ENCODE measurements at places on chromosomes 11 and 22.
A peak's percentile ranks its signal among the peaks of the same experiment; 100 is the strongest.

DNA sequence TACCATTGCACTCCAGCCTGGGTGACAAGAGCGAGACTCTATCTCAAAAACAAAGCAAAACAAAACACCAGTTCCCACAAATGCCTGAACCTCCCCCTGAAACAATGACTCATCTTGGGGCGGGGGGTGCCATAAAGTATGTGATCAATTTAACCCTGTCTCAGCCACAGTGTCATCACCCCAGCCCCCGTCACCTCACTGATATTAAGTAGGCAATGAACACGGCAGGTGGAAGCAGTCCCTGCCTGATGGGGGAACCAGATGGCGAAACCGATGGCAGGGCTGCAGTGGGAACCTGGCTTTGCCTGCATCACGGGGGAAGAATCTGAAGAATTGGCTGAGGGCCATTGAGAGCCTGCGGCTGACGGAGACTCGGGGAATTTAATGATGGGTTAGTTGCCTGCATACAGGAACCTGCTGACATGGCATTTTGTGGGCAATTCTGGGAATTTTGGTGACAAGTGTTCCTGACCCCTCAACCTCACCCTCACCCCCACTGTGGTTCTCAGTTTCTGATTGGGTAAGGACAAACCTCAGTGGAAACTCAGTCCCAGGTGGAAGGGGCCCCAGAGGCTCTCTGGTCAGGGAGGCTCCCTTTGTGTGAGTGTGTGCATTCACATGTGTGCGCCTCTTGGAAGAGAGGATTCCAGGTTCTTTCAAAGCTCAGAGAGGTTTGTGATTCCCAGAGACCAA, 39.1 kb upstream of the SHISAL1 start:
- DNase-seq = peak; percentile 9

GRCh38 chr11:120442031-120442430, 69.5 kb upstream of the GRIK4 start:
- DNase-seq = no peak

DNA sequence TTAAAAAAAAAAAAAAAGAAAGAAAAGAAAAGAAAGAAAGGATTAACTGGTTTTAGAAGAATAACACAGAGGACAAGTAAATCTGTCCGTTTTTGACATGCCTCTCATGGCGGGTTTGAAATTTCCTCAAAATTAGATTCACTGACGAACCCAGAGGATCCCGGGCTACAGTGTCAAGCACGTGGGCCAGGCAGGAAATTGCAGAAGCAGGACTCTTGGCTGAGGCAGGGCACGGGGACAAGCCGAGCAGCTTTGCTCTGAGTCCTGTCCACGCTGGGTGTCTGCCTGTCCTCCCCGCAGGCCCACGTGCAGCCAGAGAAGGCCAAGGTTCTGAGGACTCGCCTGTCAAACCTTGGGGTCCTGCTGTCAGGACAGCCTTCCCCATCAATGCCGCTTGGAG, 24.7 kb downstream of the GAL start:
- no peak for DNase-seq

GRCh38 chr22:43013355-43014315, 1.3 kb downstream of the PACSIN2 start:
- DNase-seq = no peak

GRCh38 chr11:1121331-1121812, 36.4 kb upstream of the MUC5AC start:
- no peak for DNase-seq

DNA sequence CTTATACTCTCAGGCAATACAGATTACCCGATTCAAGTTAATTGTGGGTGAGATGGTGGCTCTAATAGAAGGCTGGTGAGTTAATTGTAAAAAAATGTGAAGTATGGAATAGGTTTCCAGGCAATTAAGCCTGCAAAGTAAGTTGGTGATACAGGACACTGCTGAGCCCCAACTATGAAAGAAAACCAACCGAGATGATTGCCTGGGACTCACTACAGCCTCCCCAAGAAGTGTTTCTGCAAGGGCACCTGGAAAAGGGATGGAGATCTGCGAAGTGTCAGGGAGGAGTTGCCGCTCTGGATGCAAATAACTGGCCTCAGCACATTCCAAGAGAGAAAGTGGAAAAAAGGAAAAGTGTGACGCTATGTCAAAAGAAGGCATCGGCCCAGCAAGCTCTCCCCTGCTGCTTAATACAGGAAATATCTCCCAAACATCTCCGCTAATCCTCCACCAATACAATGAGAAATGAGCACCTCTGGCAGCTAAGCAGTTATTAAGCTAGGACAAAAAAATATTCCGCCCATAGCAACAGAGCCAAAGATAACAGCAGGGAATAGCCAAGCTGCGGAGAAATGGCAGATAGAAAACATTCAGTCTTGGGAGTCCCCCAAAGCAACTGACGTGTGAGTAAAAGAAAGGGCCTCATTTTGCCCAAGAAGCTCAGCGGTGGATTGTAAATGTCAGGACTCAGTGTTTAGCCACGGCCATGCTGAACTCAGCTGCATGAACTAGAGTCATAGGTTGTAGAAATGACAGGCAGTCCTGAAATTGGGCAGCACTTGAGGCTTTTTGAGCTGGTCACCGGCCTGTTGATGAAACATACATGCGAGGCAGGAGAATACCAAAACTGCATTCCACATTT, 133.7 kb downstream of the SNX19 start:
- no peak for DNase-seq

- no peak for DNase-seq
Observed at GRCh38 chr11:113462830-113463229, 12.4 kb downstream of the DRD2 start.

DNA sequence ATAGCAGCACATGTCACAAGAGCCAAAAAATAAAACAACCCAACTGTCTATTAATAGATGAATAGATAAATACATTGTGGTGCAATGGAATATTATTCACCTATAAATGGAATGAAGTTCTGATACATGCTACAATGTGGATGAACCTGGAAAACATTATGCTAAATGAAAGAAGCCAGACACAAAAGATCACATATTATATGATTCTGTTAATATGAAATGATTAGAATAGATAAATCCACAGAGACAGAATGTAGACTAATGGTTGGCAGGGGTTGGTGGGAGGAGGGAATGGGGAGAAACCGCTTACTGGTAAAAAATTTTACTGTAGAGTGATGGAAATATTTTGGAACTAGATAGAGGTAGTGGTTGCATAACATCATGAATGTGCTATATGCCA, 32.9 kb upstream of the RRM1 start:
- no peak for DNase-seq

DNA sequence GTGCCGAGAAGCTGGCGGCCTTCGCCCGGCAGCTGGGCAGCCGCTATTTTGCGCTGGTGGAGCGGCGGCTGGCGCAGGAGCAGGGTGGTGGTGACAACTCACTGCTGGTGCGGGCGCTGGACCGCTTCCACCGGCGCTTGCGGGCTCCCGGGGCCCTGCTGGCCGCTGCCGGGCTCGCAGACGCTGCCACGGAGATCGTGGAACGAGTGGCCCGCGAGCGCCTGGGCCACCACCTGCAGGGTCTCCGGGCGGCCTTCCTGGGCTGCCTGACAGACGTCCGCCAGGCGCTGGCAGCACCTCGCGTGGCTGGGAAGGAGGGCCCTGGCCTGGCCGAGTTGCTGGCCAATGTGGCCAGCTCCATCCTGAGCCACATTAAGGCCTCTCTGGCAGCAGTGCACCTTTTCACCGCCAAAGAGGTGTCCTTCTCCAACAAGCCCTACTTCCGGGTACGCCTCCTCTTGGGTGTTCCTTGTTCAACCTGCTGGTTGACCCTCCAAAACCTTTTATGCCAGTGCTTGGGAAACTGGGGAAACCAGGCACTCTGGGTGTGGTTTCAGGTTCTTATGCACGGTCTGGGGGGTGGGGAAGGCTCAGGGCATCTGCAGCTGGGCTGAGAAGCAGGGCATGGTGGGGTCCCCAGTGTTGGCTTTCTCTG, 3.1 kb upstream of the TM7SF2 start:
- no peak for DNase-seq

DNA sequence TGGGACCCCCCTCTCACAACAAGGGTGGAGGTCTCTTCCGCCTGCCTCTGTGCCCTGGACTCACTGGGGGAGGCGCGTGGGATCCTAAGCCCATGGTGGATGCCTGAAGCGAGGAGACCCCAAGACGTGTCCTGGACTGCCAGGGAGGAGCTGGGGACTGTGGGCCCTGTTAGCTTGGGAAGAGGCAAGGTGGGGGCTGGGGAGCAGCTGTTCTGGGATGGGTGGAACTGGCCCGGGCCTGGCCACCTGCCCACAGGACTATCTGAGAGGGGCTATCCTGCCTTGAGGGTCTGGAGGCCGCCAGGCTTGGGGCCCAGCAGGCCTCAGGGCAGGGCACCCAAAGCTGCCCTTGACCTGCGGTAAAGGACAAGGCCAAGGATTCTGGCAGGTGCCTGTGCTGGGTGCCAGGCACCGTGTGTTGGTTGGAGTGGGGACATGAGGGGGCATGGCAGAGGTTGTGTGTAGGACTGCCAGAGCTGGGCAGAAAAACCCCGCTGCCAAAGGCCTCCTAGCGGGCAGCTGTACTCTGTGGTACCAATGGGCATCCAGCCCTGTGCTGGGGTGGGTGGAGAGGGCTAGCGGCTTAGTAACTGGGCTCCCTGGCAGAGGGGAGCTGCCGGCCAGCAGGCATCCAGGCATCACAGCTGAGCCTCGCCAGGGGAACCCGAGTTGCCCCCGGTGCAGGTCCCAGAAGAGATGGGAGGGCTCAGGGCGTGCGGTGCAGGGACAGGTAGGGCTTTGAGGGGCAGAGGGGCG, 670 bp downstream of the LSP1 start:
- DNase-seq = no peak

- peak; percentile 58 for DNase-seq
Observed at GRCh38 chr11:123577081-123577598, 77.3 kb downstream of the SCN3B start.

- DNase-seq = no peak
Observed at GRCh38 chr11:44324222-44324621, 14.3 kb upstream of the ALX4 start.

DNA sequence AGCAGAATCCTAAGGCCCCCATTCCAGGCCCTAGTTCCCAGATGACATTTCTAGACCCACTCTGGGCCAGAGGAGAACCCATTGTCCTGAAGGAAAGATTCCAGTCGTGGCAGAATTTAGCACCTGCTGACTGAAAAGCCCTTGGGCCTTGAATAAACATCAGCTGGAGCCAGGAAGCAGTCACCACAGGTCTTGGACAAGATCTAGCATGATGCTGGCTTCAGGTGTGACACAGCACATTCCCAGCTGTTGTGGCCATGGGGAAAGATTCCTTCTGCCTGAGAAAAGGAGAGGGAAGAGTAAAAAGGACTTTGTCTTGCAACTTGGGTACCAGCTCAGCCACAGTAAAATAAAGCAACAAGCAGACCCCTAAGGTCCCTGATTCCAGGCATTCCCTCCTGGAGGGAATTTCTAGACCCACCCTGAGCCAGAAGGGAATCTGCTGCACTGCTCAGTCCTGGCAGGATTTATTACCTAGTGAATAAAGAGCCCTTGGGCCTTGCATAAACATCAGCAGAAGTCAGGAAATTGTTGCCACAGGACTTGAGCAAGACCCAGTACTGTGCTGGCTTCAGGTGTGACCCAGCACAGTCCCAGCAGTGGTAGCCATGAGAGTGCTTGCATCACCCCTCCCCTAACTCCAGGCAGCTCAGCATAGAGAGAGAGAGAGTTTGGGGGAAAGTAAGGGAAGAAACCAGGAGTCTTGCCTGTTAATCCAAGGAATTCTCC, 42.5 kb upstream of the PAMR1 start:
- no peak for DNase-seq

DNA sequence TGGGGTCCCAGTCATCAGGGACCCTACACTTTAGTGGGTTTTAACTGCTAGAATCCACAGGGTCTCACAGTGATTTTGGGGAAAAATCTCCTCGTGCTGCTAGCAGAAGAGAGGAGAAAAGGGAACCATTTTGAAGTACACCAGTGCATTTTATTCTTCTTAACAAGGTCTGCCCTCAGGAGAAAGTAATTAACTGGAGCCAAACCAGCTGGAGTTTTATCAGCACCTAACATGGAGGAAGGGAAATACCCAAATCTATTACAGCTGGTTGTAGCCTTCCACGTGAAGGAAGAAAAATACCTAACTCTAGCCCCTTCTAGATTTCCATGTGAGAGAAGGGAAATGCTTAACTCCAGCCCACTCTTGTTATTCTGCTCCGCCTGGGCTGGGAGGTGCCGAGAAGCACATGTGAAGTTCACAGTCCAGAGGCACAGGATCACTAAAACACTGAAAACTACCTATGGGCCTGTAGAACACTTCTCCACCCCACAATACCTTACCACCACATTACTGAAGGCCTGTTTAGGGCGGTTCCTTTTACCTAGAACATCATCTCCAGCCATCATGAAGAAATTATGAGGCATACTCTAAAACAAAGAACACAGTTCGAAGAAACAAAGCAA, 31.3 kb upstream of the TEAD1 start:
- no peak for DNase-seq

DNA sequence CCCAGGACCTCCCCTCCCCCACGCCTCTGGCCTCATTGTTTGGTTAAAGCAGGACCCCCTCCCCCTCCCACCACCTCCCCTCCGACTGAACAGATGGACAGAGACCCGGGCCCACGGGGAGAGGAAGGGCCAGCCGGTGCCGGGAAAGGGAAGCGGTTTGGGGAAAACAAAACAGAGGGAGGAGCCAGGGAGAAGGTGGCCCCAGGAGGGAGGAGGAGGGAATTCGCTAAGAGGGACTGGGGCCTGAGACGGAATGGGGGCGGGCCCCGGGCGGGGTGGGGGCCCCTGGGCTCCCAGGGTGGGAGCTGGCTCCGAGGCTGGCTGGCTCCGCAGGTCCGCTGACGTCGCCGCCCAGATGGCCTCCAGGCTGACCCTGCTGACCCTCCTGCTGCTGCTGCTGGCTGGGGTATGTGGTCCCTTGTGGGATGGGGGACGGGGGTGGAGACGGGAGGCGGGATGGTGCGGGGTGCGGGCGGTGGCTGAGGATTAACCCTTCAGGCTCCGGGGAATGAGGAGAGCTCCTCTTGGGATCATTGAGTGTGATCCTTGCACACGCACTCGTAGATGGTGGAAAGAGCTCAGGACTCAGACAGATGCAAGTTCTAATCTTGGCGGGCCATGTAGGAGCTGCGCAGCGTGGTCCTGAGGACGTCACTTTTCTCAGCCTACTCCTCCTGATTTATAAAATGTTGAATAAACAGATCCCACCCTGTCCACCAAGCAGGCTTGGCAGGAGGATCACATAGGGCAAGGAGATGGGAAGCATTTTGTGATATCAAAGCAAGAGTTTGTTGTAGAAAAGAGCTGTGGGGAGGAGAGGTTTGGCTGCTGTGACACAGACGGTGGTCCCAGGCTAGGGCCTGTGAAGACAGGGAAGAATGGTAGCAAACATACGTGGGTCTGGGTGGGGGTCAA, 688 bp downstream of the SERPING1 start:
- DNase-seq = no peak

GRCh38 chr11:132101881-132102280, 731.5 kb downstream of the NTM start:
- no peak for DNase-seq

DNA sequence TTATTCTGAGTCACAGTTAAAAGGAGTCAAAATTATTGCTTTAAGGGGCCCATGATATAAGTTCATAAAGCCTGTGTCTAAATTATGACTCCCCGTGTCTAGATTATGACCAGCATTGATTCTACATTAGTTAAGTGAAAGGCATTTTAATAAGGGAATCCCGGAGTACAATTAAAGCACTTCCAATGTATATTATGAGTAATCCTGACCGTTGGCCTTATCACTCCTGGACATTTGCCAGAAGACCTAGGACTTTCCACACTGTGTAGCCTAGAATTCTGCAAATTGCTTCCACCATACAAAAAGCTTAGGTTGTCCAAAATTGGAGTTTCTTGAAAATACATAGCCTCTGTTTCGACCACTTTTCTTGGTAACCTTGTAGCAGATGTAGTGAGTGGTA, 1292.6 kb downstream of the LRRC4C start:
- DNase-seq = no peak

GRCh38 chr11:73372375-73372993, 3.7 kb upstream of the RELT start:
- DNase-seq = no peak

All from stimulated activated CD8-positive, alpha-beta memory T cell treated with anti-CD3 and anti-CD28 coated beads, Interleukin-4, amount 100 ng/mL, for 24 hours (primary cell).